Muscle of leg (tissue), 16 donors: ENCODE measurements at places on chromosomes 2 and 18.

DNA sequence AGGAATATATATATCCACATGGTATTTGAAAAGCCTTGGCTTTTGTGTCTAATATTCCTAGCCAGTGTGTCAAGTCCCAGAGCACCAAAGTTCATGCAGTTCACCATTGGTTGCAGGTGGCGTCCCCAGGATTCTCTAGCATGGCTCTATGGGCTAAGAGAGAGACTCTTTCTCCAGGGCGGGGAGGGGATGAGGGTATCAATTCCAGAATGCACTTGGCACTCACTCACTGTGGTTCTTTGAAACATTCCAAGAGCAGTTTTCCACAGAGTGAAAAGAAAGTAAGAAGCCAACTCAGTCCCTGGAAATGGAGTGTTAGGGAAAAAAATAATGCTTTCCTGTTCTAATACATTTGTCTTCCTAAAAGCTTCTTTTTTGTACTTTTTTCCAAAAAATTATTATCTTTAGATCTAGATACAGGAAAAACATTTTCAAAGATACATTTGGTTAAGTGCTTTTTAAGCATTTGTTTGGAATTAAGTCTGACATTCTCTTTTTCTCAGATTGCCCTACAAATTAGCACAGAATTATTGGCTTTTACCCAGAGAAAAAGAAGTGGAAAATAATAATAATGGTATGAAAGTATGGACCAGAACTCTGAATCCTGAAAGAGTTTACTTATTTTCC, 239.9 kb downstream of the PAX3 start:
- no peak overlapping the region for H3K27ac ChIP-seq
- no peaks in the 10 kb centered on the region for H3K36me3 ChIP-seq
- peaks cover 2% of the 10 kb centered on the region for H3K4me1 ChIP-seq
- peaks cover 3% of the 10 kb centered on the region for H3K27me3 ChIP-seq

DNA sequence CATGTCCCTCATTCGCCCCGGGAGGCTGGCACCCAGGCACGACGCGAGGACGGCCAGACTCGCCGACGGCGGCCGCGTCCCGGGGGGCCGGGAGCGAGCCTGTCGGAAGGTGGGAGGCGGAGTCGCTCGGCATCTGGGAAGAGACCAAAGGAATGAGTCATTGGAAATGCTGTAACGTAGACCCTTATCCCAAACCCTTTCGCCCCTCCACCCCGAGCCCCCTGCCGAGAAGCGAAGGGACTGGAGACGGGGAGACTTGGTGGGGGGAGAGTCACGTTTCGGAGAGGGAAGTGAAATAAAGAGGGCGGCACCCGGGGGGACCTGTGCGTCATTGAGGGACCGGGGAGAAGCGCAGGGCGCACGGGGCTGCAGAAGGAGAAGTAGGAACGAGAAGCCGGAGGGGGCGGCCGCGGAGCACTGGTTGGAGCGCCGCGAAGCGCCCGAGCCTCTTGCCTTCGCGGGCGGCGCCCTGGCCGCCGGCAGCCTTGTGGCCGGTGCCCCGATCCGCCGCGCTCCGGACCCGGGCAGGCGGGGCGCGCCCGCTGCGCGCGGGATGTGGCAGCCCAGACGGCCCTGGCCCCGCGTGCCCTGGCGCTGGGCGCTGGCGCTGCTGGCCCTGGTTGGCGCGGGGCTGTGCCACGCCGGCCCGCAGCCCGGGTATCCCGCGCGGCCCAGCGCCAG, at the start of gene EMILIN2:
EMILIN2 (plus strand) TSS at position 371 of the 681 bp plus-strand sequence; CDS start at position 554, 183 bp downstream.
- H3K36me3 ChIP-seq, result no peaks in the 10 kb centered on the region
- H3K27ac ChIP-seq, result peak within 1 kb of the TSS; percentile 89
- H3K4me1 ChIP-seq, result peaks cover 23% of the 10 kb centered on the region
- H3K4me3 ChIP-seq, result peak within 1 kb of the TSS; percentile 63

- peak; percentile 45 for DNase-seq
- H3K36me3 ChIP-seq, result no peaks in the 10 kb centered on the region
- peaks cover 2% of the 10 kb centered on the region for H3K27me3 ChIP-seq
- H3K27ac ChIP-seq, result no peak overlapping the region
- H3K4me1 ChIP-seq, result peaks cover 19% of the 10 kb centered on the region
Measured at GRCh38 chr2:38442643-38443541, 65.8 kb upstream of the ATL2 start.

DNA sequence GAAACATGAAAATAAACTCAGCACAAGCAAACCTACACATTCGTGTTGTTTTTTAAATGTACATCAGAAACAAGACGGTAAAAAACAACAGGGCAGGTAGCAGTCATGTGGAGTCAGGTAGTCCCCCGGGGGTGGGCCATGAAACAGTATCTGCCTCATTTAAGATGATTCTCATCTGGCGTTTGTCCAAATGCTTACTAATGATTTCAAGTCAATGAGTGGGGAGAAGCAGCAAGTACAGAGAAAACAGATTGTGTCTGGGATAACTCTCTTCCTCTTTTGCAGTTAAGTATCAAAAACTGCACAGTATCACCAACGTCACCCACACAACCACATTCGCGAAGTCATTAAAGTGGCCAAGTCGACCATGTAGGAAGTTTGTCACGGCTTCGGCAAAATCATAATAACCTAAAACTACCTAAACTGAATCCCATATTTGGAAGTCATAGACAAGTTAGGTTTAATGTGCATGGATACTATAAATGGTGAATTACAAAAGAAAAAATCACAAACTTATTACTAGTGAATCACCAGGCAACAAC, 1.3 kb downstream of the LAPTM4A start:
- H3K36me3 ChIP-seq, result no peaks in the 10 kb centered on the region
- peak; percentile 91 for DNase-seq
- H3K4me3 ChIP-seq, result peak overlapping the region; percentile 82
- peak overlapping the region; percentile 98 for H3K27ac ChIP-seq

DNA sequence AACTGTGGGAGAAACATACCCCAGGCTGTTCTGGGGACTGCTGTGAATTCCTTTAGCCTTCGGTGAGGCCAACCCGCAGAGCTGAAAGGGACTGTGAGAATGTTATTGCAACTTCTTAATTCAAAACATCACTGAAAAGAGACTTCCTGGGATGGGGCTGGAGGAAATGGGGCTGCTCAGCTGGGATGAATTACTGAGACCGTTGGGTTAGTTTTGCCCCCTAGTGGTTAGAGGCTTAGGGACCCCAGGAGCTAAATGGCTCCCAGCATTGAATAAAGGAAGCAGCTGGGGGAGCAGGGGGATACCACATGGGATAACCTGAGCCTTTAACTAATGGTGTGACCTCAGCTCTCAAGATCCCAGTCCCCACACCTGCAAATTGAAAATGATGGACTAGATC, 941.1 kb upstream of the FANCL start:
- no peaks in the 10 kb centered on the region for H3K4me1 ChIP-seq
- DNase-seq, result peak; percentile 20
- no peak overlapping the region for H3K4me3 ChIP-seq
- no peaks in the 10 kb centered on the region for H3K27me3 ChIP-seq
- H3K36me3 ChIP-seq, result no peaks in the 10 kb centered on the region

- no peak for DNase-seq
- no peaks in the 10 kb centered on the region for H3K4me1 ChIP-seq
- H3K36me3 ChIP-seq, result no peaks in the 10 kb centered on the region
- no peak overlapping the region for H3K27ac ChIP-seq
- no peaks in the 10 kb centered on the region for H3K27me3 ChIP-seq
- H3K4me3 ChIP-seq, result no peak overlapping the region
Measured at GRCh38 chr18:32335228-32335627, 135.5 kb downstream of the GAREM1 start.

DNA sequence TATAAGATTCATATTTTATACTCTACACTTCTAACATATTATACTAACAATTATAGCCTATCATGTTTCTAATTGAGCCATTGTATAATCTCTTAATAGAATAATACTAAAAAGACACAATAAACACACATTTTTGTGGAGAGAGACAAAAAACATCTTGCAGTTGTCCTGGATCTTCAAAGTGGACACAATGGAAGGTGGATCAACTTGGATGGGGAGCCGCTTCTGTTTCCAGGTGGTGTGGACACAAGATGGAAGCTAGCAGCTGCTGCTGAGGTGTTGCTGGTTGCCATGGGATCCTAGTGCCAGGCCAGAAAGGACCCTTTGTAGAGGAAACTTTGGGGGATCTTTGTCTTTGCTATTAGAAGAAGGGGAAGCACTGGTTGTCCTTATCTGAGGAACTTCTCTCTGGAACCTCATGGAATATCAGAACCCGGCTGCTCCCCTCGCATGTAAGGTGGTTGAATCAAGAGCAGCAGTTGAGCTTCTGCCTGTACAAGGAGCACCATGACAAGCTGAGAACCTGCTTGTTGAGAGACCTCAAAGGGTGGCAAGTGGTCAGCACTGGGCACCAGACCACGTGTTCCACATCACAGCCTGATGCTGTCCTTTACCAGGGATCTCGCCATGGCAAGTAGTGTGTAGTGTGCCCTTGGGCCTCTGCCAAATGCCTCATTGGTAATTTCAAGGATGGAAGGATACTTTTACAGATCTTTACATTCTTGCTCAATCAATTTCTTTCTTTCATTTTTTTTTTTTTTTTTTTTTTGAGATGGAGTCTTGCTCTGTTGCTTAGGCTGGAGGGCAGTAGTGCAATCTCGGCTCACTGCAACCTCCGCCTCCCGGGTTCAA, 232.2 kb downstream of the MYCN start:
- H3K27me3 ChIP-seq, result no peaks in the 10 kb centered on the region
- H3K4me3 ChIP-seq, result no peak overlapping the region
- no peaks in the 10 kb centered on the region for H3K4me1 ChIP-seq

DNA sequence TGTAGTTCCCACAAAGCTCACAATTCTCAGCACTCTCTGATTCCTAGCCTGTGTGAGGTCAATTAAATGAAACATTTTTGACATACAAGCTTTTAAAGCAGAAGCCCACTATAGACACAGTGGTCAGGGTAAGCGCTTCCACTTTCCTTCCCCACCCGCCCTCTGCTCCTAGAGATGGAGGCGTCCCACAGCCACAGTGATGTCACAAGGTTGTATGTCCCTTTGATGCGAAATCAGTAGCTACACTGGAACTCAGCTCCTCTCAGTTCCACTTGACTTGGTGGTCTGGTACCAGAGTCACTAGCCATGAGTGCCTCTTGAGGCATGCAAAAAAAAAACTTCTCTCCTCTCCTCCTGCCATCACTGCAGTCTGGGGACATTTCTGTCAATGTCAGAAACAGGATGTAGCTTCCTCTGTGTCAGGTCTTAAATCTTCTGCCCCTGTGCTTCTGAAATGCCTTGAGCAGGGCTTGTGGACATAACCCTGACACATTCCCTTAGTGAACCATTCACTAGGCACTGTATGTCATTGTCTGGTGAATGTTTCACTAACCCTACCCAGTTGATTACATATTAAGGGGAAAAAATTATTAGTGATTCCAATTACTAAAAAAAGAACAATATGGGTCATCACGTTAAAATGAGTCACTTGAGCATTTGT, 7.8 kb downstream of the SULT1C4 start:
- H3K36me3 ChIP-seq, result peaks cover 39% of the 10 kb centered on the region
- no peaks in the 10 kb centered on the region for H3K27me3 ChIP-seq
- no peak for DNase-seq
- H3K27ac ChIP-seq, result no peak overlapping the region
- no peaks in the 10 kb centered on the region for H3K4me1 ChIP-seq

- no peak overlapping the region for H3K4me3 ChIP-seq
- no peaks in the 10 kb centered on the region for H3K27me3 ChIP-seq
- H3K27ac ChIP-seq, result no peak overlapping the region
Measured at GRCh38 chr2:6017736-6018286, 325.6 kb downstream of the SOX11 start.

DNA sequence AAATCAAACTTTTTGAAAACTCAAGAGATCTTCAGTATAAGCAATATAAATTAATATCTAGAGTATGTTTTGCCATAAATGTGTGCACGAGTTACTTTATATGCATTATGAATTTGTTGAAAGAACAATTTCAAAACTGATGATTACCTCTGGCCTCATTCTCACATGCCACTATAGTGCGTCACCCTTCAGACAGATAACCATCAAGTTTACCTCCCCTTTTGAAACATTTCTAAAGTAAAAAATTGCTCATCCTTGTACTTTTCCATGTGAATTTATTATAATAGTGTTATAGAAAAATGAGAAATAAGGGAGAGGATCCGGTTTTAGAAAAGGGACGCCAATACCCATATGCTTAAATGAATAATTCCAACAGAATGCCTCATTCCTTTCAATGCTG, 38.3 kb downstream of the ZEB2 start:
- H3K36me3 ChIP-seq, result peaks cover 15% of the 10 kb centered on the region
- H3K4me3 ChIP-seq, result no peak overlapping the region
- H3K4me1 ChIP-seq, result peaks cover 16% of the 10 kb centered on the region
- DNase-seq, result no peak
- H3K27ac ChIP-seq, result no peak overlapping the region

DNA sequence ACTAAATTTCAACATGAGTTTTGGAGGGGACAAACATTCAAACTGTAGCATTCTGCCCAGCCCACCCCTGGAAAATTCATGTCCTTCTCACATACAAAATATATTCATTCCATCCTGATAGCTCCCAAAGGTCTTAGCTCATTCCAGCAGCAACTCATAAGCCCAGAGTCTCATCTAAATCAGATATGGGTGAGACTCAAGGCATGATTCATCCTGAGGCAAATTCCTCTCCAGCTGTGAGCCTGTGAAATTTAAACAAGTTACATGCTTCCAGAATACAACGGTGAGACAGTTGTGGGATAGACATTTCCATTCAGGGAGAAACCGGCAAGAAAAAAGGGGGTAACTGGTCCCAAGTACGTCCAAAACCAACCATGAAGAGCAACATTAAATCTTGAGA, 43.5 kb upstream of the FAHD2A start:
- H3K36me3 ChIP-seq, result no peaks in the 10 kb centered on the region
- peaks cover 10% of the 10 kb centered on the region for H3K4me1 ChIP-seq

GRCh38 chr2:101185085-101185484, 33.9 kb upstream of the TBC1D8 start:
- no peak for DNase-seq
- H3K4me3 ChIP-seq, result no peak overlapping the region

GRCh38 chr2:136750065-136750464, 15.3 kb upstream of the THSD7B start:
- H3K4me3 ChIP-seq, result no peak overlapping the region
- H3K36me3 ChIP-seq, result no peaks in the 10 kb centered on the region

DNA sequence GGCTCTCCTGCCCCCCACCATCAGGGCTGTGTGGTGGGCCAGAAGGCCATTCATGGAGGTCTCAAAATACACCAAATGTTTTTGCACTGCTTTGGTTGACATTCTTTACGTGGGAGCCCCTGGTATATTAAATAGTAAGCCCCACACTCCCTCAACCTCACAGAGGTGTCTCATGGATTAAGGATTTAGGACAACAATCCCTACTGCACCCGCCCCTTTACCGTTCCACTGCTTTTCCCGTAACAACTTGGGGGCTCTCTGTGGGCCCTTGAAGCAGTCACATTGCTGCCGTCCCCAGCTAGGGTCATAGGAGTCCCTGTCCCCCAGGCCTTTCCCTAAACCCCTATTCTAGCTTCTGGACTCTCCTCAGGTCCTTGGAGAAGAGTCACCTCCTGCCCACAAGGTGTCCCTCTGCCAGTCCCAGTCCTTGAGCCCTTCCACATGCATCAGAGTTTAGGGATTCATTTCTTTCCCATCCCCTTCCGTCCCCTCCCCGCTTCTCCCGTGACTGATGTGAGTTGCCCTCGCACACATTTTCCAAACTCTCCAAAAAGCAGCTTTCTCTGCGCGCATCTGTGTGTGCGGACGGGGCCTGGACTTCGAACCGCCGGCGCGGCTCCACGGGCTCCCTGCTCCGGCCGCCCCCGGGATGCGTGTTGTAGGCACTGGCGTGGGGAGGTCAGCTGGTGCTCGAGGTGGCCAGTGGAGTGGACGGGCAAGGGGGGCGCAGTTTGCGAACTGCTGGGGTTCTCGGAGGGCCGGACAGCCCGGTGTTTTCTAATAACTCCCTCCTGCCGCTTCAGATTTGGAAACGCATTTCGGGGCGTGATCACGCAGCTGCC, 84.8 kb downstream of the LYPD1 start:
- no peak overlapping the region for H3K27ac ChIP-seq
- no peak overlapping the region for H3K4me3 ChIP-seq
- no peaks in the 10 kb centered on the region for H3K36me3 ChIP-seq
- no peaks in the 10 kb centered on the region for H3K4me1 ChIP-seq
- H3K27me3 ChIP-seq, result no peaks in the 10 kb centered on the region
